ENCODE measurements at places on chromosomes 11 and 22.

DNA sequence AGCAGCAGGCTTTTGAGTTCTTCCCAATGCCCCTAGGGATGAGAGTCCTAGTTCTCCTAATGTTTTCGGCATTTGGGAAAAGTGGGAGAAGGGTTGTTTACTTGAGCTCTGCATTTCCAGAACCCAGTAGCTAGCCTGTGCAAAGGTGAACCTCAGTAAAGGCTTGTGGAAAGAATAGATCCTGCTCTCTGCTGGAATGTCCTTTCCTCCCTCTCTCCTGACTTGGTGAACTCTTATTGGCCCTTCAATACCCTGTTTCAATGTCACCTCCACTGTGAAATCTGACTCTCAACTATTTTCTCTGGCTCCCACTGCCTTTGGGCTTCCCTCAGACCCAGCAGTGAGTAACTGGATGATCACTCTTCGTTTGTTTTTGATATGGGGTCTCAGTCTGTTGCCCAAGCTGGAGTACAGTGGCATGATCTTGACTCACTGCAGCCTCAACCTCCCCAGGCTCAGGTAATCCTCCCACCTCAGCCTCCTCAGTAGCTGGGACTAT lies 2.4 kb upstream of the UVRAG start:
- no peak for DNase-seq

DNA sequence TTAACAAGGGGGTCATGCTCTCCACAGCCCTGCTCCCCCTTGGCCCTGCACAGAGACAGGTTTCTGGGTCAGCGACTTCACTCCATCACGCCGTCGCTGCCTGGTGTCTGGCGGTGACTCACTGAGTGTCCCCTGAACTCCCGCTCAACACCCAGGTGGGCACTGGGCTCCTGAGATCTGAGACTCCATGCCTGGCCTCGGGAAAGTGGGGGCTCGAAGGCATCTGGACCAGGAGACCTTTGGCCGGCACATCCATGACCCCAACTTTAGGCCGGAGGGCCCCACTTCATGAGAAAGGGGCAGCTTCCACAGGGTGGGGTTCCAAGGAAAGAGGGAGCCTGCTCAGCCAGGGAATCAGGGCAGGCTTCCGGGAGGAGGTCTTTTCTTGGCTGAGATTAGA lies 79.3 kb upstream of the PRR5 start:
- DNase-seq: no peak

- DNase-seq: no peak
These were observed 80.4 kb downstream of the MYEOV start for GRCh38 chr11:69374110-69374945.

GRCh38 chr22:50305923-50306566 lies 1.4 kb downstream of the PLXNB2 start:
- no peak for DNase-seq

- DNase-seq: no peak
These were observed 13.4 kb upstream of the MUC5B start for GRCh38 chr11:1209371-1210057.

DNA sequence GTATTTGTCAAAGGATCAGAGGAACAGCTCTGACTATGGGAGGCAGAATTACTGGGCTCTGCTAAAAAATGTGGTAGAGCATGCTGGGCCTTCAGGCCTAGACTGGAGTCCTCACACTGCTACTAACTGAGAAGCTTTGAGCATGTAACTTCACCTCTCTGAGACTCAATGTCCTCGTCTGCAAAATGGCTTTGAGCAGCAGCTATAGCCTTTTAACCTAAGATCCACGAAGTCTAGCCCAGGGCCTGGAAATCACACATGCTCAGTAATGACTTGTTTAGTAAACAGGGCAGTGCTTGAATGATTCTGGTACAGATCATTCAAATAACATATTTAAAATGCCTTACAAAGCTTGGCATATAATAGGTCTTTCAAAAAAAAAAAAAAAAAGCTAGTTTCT lies 221.7 kb downstream of the NTM start:
- DNase-seq: no peak

DNA sequence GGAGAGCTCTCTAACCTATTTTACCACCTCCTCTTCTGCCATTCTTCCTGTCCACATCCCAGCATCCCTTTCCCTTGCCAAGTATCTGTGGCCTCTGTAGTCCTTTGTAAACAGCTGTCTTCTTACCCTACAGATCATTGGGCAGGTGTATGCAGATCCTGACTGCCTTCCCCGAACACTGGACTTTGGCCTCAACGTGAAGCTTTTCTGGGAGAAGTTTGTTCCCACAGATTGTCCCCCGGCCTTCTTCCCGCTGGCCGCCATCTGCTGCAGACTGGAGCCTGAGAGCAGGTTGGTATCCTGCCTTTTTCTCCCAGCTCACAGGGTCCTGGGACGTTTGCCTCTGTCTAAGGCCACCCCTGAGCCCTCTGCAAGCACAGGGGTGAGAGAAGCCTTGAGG lies 17.3 kb downstream of the PIK3IP1 start:
- DNase-seq: no peak

- DNase-seq: no peak
These were observed 10.7 kb upstream of the NLRP6 start for GRCh38 chr11:267491-267994.

GRCh38 chr11:122343210-122343609 lies 227.2 kb upstream of the BLID start:
- no peak for DNase-seq

DNA sequence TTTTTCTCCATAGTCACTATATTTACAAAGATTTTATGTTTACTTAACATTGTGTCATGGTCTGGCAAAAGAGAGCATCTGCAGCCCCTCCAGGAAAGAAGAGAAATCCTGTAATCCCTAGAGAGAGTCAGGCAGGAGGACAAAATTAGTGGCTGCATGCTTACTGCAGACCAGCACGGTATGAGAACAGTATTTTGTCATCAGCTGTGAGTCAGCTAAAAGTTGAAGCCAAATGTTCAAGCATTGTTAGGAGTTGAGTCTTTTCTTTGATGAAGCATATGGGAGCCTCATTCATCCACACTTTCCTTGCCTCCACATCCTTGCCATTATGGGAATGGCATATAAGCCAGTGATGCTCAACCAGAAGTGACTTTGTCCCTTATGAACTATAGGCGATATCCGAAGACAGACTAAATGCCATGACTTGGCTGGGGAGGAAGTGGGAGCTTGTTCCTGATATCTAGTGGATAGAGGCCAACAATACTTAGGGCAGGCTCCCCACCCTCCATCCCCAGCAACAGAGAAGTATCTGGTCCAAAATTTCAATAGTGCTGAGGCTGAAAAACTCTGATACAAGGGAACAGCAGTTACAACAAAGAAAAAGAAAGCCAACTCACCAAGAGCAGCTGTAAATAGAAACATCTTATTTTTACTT lies 112.0 kb upstream of the OR5AK2 start:
- no peak for DNase-seq

GRCh38 chr11:44267750-44268613 lies 42.0 kb downstream of the ALX4 start:
- no peak for DNase-seq

DNA sequence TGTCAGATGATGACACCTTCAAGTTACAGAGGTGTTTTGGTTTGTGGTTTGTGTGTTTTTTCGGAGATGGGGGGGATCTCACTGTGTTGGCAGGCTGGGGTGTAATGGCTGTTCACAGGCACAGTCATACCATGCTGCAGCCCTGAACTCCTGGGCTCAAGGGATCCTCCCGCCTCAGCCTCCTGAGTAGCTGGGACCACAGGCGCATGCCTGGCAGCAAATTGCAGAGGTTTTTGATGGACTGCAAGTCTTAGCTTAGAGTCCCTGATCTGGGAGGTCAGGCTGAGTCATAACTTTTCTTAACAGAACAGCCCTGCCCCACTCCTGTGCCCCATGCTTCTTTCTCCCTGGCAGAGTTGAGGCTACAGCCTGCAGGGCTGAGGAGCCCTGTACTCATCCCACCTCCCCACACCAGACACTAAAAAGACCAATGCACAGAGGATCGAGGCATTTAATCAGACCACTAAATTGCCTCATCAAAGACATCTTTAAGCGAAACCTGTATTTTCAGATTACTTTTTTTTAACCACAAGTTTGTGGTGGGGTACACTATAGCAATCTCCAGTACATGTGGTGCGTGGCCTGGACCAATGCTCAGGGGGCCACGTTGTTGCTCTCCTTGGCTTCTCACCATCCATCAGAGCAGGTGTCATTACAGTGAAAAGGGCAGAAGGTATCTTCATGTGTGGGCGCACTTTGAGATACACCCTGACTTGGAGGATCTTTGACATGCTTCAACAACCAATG lies 17.1 kb upstream of the ADORA2A start:
- no peak for DNase-seq

- DNase-seq: no peak
These were observed 208.7 kb downstream of the BARX2 start for GRCh38 chr11:129584316-129584715.

DNA sequence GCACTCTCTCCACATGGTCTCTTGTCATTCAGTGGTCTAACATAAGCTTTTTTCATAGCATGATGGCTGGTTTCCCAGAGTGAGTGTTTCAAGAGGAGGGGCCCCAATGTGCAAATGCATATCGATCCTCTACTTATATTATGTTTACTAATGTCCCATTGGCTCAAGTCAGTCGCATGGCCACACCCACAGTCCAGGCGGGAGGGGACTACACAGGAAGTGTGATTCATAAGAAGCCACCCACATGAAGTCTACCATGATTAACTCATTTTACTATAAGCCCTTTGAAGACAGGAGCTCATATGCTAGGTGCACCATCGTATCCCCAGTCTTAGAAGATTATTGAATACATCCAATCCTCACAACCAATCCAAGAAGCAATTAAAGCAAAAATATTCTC lies 89.5 kb upstream of the ISX start:
- DNase-seq: no peak

GRCh38 chr11:121104312-121104762 lies 3.3 kb downstream of the TECTA start:
- DNase-seq: no peak

DNA sequence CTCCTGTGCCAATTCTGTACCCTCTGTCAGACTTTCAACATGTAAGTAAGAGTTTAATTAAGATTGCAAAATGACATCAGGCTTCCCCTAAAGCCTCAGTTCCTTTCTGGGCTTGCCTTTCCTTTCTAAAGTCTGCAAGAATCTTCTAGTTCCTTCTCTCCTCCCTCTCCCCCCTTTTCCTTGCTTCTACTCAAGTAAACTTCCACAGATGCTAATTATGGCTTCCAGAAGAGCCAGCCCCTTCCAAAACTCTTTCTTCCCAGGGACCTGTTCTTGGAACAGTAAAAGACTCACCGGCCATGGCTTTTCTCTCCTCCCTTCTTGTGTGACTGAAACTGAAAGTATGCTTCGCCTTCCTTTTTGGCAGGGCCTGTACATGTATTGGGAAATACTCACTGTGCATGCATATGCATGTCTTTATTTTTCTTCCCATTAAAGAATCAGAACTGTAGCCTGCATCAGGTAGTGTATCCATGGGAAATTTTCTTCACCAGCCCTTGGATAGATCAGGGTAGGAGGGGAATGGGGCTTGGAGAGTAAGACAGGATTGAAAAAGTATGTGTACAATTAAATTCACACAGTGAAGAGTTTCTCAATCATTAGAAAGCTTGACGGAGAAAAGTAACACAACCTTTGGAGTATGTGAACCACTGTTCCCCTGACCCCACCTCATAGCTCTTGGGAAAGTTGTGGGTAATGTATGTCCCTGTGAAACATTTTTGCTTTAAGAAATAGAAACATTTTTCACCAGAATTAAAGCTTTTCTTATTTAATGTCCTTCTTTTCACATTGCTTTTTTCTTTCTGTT lies at the start of gene CASP1:
Gene CASP1, minus strand, starts transcription at position 332 of the 808 bp plus-strand sequence. Its CDS starts 31 bp downstream, at position 301.
- no peak for DNase-seq

- DNase-seq: no peak
These were observed 825.0 kb upstream of the CHORDC1 start for GRCh38 chr11:91047882-91048281.

DNA sequence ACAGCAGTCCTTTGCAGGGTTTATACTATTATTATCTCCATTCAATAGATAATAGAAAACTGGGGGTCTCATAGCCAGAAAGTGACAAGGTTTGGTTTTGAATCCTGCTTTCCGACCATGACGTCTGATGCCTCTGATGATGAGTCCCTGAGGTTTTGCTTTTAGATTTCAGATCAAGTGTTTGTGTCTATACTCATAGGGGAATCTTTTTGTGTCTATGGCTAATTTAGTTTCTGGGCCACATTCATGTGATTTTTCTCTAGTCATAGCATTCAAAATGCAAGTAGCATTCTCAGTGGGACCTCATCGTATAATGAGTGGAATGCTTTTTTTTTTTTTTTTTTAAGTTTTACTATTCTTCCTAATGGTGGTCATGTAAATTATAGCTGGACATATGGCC lies 72.9 kb downstream of the TNRC6B start:
- DNase-seq: no peak

- no peak for DNase-seq
These were observed 22.2 kb upstream of the UBASH3B start for GRCh38 chr11:122633219-122633829.
